Activated CD8-positive, alpha-beta memory T cell treated with anti-CD3 and anti-CD28 coated beads for 24 hours (primary cell): ENCODE measurements at places on chromosomes 6 and 20.

- DNase-seq = no peak
These were observed 95.3 kb upstream of the RSPO3 start for GRCh38 chr6:127023001-127023778.

DNA sequence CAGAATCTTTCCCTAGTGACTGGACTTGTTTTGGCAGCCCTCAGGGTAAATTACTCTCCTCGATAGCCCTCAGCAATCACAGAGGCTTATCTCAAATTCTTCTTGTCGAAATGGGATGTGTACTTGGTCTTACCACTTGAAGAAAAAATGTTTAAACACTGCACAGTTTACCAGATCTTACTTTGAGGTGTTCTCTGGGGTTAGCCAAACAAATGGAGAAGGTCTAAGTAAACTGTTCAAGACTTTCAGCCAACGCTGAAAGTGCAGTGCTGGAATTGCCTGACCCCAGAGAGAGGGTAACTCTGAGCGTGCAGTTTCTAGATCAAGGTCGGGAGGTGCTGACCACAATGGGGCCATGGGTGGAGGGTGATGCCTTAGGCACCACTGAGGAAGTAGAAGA, 39.2 kb downstream of the MYLIP start:
- no peak for DNase-seq

DNA sequence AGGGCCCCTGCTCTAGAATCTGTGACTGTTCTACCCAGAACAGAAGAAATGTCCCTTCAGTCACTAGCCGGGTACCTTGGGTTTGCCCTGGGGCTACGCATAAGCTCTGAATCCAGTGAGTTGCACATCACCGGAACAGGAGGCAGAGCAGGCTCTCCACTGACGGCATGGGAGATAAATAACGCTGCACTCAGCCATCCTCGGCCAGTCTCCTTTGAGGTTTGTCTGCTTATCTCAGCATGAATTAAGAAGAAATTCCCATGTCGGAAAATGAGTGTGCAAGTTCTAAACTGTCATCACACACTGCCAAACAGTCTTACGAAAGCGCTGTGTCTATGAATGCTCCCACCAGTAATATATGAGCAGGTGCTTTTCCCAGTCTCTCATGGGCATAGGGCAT, 90.8 kb downstream of the FAM50B start:
- no peak for DNase-seq

DNA sequence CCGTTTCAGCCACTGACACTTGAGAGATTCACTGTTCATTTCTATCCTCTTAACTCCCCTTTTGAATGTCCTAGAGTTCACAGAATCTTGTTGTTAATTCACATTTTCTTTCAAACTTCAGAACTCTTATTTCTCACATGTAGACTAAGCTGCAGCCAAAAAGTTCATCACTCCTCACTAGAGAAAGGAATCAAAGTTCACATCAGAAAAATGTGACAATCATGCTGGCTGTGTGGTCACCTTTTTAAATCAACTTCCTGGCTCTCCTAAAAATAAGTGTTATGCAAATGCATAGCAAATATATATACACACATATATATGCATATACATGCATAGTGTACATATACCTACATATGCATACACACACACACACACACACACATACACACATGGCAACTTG, 123.0 kb downstream of the CBLN4 start:
- DNase-seq = no peak

DNA sequence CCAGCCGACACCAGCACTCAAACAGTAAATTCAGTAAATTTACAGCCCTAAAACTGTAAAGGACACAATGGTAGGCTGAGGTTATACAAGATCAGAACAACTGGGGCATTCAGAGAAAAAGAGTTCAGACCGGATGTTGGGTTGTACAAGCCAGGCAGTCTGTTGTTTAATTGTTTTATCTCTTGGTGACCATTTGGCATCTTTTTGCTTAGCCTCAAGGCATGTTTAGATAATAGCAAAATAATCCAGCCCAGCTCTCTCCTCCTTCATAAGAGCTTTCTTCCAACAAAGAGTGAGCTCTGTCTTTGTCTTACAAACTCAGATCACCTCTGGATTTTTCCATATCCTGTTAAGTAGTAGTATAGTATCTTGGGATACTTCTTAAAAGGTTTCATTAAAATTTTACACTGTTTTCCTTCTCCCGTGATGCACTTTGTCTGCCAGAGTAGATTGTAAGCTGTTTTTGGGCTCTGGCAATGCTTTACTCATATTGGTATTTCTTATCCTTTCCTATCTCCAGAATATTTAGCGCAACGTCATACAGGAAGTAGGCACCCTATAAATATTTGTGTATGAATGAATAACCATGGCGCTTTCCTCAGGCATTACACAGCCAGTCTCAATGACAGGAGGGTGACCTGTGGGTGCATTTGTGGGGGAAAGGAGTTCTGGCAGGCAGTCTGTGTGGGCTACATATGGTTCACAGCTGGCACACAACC, 35.6 kb upstream of the TRAM2 start:
- no peak for DNase-seq
